ENCODE measurements at places on chromosomes 1 and 21.

GRCh38 chr1:183270541-183271141 is 84.6 kb downstream of the LAMC2 start:
- H3K27ac ChIP-seq: peak overlapping the region; percentile 63
- H3K4me1 ChIP-seq: peaks cover 64% of the 10 kb centered on the region
- no peak for DNase-seq
- no peaks in the 10 kb centered on the region for H3K27me3 ChIP-seq
- peaks cover 5% of the 10 kb centered on the region for H3K36me3 ChIP-seq

DNA sequence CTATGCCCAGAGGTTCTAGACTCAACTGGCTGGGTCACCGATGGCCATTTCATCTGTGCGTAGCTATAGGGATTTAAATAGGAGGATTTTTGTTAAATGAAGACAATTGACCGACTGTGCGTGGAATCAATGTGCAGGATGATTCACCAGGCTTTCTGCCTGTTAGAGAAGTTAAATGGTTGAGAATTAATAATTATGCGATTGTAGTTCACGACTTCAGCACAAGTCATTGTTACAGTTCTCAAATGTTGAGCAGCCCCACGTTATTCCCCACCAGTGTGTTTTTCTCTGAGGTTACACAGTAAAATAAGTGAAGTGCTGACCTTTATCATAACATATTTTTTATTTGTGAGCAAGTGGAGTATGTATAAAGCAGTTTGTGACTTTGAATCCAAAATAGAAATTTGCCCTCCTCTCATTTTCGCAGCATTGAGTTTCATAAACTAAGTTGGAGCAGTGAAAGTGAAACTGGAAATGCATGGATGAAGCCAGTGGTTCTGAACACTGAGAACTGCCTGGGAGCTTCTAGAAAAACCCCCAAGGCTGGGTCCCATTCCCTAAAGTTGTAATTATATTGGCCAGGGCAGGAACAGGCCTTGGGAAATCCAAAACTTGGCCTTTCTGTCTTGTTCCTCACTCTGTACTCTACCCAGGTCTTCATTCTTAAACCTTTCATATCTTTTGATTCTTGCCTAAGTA is 102.6 kb downstream of the GALNT2 start:
- H3K27me3 ChIP-seq: peaks cover 7% of the 10 kb centered on the region
- H3K4me3 ChIP-seq: no peak overlapping the region
- DNase-seq: no peak
- H3K4me1 ChIP-seq: peaks cover 55% of the 10 kb centered on the region

DNA sequence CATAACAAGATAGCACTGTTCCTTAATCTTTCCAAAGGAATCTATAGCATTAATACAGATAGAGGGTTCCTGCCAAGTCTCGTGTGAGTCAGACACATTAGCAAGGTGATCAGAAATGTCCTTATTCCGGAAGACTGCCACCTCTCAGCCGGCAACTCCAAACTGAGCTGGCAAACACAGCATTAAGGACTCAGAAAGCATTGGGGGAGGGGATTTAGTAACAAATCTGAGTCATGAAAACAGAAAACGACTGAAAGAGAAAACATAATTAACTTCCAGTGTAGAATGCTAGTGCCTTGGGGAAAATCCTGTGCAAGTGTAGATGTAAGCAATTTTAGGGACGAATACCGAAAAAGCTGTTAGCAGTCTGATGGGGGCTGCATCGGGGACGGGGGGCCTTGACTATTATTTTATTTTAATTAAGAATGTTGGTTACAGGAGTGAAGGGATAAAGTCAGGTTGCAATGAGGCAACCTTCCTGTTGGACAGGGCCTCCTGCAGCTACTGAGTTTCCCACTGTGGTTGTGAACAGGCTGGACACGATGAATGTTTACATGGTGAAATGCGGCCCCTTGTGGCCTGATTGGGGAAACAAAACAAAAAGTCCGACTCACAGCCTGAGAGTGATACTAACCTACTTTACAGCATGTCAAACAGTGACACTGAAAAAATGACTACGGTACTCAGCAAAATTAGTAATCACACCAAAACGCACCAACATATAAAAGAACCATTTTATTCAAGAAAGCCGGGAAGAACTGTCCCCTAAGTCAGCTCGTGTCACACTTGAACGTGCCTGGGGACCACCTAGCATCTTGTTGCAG is 20.7 kb downstream of the MIS18A start:
- H3K27me3 ChIP-seq: no peaks in the 10 kb centered on the region
- H3K27ac ChIP-seq: no peak overlapping the region
- peaks cover 18% of the 10 kb centered on the region for H3K4me1 ChIP-seq
- peak; percentile 66 for DNase-seq
- no peaks in the 10 kb centered on the region for H3K36me3 ChIP-seq
- H3K4me3 ChIP-seq: no peak overlapping the region

DNA sequence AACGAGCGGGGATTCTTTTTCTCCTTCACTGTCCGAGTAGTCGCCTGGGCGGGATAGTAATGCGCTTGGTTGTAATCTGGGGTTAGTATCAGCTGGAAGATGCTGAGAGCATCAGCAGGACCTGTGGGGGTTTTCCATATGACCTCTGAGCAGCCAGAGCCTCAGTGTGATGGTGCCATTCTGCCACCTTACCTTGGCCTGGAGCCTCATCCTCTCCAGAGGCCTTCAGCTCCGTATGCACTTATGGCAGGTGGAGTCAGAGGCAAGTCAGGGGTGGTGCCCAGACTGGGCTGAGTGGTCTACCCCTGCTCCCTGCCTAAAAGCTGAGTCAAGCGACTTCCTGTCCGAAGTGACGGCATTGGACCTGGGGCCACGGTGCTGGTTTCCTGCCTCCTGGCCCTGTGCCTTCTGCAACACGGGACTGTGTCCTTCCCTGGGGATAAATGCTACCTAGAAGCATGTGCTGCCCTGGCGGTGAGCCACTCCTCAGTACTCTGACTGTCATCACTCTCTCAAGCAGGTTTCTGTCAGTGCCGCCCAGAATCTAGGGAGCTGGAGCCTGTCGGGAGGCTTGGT is 24.7 kb downstream of the TENT5C start:
- peaks cover 4% of the 10 kb centered on the region for H3K27me3 ChIP-seq
- H3K36me3 ChIP-seq: no peaks in the 10 kb centered on the region
- H3K4me1 ChIP-seq: peaks cover 18% of the 10 kb centered on the region
- no peak overlapping the region for H3K4me3 ChIP-seq

DNA sequence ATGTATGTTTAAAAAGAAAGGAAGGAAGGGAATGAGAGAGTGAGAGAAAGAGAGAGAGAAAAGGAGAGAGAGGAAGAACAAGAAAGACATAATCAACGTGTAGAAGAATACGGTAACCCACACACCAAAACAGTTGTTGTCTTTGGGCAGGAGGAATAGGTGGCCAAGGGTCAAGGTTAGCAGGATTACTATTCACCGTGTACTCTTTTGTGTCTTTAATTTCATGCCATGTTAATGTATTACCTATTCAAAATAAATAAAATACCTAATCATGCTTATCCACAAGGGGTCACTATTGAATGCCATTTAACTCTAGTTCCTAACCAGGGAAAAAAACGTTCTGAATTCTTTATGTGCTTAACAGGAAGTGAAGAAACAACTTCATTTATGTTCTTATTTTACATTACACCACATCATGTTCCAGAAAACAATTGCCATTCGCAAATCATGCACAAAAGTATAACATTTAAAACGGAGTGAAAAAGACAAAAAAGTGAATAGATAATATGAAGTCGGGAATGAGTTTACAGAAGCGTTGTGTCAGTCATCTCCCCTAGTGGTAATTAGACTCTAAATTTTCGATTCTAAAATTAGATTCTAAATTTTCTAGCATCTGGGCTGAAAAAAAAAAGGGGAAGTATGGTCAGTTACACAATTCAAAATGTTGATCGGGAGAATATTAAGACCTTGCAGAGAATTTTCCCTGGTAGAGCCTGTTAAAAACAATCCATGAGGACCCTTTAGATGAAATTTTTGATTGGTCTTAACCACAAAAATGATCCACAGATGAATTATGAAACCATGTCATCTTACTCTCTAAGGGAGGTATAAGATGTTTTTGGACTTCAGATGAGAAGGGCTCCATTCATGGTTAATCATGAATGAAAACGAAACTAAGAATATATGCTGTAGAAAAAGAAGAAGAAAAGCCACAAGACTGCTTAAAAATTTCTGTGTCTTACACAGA is 700 bp upstream of the KMO start:
- DNase-seq: peak; percentile 6
- H3K4me1 ChIP-seq: peaks cover 12% of the 10 kb centered on the region
- H3K36me3 ChIP-seq: no peaks in the 10 kb centered on the region

DNA sequence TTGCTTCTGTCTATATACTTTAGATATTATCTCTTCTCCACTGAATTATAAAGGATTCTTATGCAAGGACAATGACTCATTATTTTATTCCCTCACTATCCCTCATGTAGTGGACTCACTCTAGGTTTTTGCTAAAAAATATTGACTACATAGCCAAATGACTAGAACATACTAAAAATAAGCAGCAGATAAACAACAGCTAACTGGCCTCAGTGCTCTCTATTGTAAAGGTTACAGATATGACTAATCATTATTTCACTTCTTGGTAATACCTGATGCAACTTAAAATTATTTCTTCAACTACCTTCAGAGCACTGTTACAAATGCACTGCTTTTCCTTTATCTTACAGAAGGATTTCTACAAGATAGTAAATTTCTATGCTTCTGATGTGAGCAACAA is 147.6 kb upstream of the DEPDC1 start:
- H3K27me3 ChIP-seq: no peaks in the 10 kb centered on the region
- DNase-seq: no peak
- H3K27ac ChIP-seq: no peak overlapping the region
- no peaks in the 10 kb centered on the region for H3K36me3 ChIP-seq
